ENCODE measurements at places on chromosomes 1 and 21.

DNA sequence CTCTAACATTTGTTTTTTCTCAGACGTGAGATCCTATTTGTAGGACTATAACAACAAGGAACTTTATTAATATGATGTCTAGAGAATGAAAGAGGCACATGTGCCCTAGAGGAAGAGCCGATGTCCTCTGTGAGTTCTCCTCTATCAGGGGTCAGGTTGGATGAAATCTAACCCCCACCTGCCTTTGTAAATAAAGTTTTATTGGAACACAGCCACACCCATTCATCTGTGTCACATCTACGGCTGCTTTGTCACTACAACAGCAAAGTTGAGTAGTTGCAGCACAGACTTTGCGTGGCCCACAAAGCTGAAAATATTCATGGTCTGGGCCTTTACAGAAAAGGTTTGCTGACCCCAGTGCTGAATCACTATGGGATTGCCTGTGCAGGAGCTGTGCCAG lies 571 bp upstream of the CAPN9 start:
- DNase-seq, result no peak

DNA sequence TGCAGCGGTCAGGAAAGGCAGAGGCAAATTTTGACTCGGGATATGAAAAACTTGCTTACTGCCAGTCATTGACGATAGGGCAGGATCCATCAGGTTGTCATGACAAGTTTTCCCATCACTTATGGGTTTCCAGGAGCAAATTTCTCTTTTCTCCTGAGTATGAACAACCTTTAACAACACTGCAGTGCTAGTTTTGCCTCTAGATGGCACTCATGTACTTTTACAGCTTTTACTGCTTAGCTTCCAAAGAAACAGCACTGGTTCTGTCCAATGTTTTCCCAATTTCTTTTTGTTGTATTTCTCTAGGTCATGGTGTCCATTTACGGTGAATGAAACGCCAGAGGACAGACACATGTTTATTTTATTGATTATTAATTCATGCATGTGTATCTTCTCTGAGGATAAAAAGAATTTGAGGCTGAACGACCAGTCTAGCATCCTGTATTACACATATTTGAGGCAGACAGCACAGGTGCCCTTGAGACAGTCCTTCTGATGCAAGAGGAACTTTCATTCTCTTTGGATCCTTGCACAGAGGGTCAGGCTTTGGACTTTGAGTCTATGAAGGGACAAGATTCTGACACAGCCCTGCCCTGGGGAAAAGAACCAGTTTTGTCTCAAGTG lies 112.3 kb upstream of the TRABD2B start:
- DNase-seq, result no peak

DNA sequence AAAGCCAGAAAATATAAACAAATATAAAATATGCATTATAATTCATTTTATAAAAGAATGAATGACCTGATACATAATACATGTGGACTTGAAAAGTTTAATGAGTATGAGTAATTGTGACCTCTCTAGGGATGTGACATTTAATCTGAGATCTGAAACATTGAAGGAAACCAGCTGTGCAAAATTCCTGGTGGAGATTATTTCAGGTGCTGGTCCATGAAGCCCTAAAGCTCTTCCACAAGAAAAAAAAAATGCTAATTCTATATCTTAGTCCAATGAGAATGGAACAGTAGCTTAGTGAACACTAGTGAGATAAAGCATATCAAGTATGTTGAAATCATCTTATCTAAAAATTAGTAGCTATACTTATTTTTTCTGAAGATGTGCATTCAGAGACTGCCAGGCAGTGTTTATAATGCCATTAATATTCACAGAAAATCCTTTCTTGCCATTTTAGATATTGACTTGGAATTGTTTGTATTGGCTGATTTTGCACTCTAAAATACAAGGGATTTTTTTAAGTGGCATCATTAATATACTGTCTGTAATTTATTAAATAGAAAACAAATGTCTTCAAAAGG lies 1485.9 kb downstream of the PLA2G4A start:
- DNase-seq, result no peak

GRCh38 chr1:182709855-182710254 lies 25.5 kb upstream of the RGS8 start:
- DNase-seq, result no peak

DNA sequence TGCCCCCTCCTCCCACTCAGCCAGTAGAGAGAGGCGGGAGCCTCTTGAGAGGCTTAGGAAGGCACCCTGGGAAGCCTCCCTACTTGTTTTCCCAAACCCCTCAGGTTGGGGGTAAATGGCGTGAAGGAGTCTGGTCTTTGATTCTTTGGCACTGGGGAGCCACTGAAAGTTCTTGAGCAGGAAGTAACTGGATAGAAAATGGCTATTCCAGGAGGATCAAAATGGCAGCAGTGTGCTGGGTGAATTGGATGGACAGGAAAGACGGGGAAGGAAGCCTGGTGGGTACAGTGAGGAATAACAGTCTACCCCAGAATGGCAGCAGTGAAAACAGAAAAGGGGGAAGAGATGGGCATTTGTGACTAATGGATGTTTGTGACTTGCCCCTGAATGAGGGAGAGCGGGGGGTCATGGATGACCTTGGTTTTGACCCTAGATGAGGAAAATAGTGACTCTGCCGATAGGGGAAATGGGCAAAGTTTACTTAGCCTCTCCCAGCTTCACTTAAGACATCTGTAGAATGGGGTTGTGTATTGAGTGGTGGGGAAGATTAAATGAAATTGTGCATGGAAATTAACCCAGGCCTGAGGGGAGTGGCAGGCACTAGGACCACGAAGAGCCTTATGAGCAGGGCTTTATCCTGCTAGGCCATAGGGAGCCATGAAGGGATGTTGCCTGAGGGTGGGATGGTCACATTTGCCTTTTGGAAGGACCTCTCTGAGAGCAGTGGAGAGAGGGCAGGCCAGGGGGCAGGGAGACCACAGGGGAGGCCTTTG lies 32.7 kb downstream of the TMEM51 start:
- no peak for DNase-seq

DNA sequence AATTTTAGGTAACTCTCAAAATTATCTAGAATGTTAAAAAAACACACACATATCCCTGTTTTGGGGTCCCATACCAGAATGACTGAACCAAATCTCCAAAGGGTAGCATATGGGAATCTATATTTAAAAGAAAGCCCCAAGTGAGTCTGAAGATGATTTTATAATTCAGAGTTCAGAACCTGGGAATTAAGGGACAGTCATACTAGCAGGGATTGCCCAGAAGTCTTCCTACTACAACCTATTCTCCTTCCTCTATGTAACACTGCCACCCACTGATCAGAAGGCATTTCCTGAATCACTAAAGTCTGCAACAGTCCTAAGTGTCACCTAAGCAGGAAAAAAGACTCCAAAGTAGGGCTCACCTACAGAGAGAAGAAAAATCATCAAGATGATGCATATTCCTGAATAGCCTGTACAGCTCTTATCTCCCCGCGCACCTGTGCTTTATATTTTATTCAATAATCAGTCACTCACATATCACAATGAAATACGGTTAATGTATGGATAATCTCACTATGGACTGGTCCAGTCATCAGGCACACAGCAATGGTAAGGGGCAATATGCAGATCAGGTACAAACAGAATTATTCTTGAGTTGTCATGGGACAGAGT lies 4.9 kb downstream of the RGS1 start:
- DNase-seq, result no peak

DNA sequence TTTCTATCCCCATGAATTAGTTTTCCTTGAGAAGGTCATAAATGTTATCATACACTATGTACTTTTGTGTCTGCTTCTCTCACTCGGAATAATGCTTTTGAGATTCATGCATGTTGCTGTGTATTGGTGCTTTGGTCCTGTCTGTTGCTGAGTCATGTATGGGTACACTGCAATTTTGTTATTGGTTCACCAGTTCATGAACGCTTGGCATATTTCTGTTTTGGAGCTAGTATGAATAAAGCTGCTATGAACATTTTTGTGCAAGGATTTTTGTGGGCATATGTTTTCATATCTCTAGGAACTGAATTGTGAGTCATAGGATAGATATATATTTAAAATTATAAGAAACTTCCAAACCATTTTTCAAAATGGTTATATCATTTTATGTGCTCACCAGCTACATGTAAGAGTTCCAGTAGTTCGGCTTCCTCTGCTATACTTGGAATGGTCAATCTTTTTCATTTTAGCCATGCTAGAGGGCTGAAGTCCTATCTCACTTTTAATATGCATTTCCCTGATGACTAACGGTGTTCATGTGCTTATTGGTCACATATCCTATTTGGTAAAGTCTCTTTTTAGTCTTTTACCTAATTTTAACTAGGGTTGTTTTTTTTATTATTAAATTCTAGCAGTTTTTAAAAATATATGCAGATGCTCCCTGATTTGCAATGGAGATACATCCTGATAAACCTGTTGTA lies 38.2 kb downstream of the ETS2 start:
- no peak for DNase-seq

- DNase-seq, result no peak
These were observed 27.6 kb upstream of the SNX27 start for GRCh38 chr1:151584278-151584677.

GRCh38 chr1:204045430-204045829 lies 27.5 kb upstream of the SOX13 start:
- DNase-seq, result no peak

DNA sequence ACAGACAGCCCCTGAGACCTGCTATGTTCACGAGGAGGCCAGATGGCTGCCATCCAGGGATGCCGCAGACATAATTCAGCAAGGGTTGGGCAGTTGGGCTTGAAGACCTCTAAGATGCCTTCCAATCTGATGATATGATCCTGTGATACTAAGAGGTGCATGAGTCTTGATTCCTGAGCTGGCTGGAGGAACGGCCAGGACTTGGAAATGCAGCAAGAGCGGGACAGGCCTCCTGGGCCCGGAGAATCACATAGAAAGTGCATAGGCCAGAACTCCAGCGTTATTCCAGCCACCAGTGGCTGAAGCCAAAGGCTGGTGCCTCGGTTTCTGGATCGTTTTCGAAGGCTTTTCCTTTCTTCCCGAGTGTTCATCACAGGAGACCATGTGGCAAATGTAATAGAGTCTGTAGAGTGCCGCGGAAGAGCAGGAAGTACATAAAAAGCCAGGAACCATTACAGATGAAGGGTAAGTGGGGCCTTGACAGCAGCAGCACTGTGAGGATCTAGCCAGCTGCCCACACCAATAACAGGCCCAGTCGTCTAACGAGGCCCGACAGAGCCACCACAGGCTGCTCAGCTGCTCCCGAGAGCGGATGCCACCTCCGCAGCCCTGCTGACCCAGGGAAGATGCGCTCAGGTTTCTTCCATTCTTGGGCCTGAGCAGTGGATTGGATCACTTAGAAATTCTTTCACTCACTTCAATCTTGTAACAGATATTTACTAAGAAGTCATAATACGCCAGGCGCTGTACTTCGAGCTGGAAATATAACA lies 14.0 kb upstream of the LHX4 start:
- DNase-seq, result no peak

DNA sequence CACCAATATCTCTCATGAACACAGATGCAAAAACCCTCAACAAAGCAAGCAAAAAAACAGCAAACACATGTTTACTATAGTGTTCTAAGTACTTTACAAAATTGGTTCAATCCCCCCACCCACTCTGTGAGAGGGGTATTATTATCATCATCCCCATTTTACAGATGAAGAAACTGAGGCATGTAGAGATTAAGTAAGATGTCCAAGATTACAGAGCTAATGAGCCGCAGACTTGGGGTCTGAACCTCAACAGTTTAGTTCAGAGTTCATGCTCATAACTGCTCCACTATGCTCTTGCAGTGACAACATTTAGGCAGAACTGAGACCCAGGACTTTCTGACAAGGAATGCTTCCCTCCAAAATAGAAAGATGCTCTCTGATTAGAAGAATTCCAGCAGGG lies 21.9 kb downstream of the CLSTN1 start:
- DNase-seq, result no peak

- DNase-seq, result no peak
These were observed 83.1 kb downstream of the CAPZB start for GRCh38 chr1:19402031-19402813.

DNA sequence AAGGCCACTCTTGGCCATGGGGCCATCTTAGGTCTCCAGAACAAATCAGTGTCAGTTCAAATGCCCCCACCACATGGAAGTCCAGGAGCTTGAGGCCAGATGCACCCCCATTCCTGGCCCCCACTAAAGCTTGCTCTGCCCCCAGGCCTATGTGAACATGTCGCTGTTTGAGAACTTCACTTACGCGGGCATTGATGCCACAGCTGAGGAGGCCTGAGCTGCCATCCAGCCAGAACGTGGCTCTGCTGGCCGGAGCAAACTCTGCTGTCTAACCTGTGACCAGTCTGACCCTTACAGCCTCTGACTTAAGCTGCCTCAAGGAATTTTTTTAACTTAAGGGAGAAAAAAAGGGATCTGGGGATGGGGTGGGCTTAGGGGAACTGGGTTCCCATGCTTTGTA lies 15.1 kb upstream of the MPL start:
- DNase-seq, result no peak

GRCh38 chr1:214524824-214525223 lies 26.6 kb downstream of the PTPN14 start:
- no peak for DNase-seq

DNA sequence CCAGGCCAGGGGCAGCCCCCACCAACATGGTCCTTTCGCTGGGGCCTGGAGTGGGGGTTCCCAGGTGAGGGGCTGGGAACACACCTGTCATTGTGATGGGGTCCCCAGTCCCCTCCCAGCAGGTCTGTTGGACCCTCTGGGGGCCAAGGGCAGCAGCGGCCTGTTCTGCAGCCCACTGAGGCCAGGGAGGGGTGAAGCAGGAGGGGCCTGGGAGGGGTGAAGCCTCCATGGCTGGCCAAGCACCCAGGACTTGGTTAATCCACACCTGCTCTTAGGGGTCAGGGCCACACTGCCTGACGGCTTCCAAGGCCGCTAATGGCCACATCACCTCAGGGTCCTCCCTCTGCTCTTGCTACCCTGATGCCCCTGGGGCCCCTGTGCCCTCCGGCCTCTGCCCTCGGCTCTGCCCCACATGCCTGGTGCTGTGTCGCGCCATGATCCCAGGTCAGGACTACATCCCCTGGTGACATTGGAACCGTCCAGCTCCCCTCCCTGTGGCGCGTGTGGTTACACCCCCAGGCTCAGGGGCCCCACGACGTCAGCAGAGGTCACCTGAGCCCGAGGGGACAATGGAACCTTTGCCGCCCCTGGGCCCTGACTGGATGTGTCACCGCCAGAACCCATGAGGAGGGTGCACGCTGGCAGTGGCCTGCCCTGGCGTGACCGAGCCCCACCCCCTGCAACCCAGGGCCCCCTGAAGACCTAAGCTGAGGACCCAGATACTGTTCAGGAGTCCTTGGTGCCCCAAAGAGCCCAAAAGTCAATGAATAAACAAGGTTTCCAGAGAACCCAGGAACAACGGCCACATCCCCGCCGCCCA lies 7.0 kb downstream of the TNFRSF18 start:
- DNase-seq, result no peak

- no peak for DNase-seq
These were observed 59.1 kb downstream of the GORAB start for GRCh38 chr1:170590921-170591705.
